ENCODE measurements at places on chromosomes 5 and 9. TPM values are rescaled to one million over a fixed set of nuclear protein-coding genes. Genes with fewer than 3 reads are reported as not detected.

The DNM1 gene
- total RNA-seq: 2.2 TPM

The LRRC70 gene
- total RNA-seq: 5.8 TPM

The ANKRD34B gene
- total RNA-seq: not detected

The GDNF gene
- not detected for total RNA-seq

The HRH2 gene
- total RNA-seq: 4.9 TPM

The PCDHGB4 gene
- total RNA-seq: 0.08 TPM

The ARHGEF28 gene
- total RNA-seq: 0.05 TPM

The LCN12 gene
- total RNA-seq: 4.2 TPM

The ARID3C gene
- total RNA-seq: not detected

The PCDHA1 gene
- total RNA-seq: not detected

The RASEF gene
- total RNA-seq: not detected

The NKD2 gene
- total RNA-seq: not detected

The NIM1K gene
- total RNA-seq: 1.1 TPM

The PCDHB16 gene
- not detected for total RNA-seq

The BRD3 gene
- 31.5 TPM for total RNA-seq

The TRMT10B gene
- total RNA-seq: 11.5 TPM

The C9orf50 gene
- total RNA-seq: not detected

The SLU7 gene
- 93.4 TPM for total RNA-seq

The ZNF462 gene
- 6.0 TPM for total RNA-seq

The PWWP2A gene
- total RNA-seq: 22.6 TPM

The KIAA0825 gene
- 2.6 TPM for total RNA-seq

The DRD1 gene
- total RNA-seq: not detected

The SLIT3 gene
- not detected for total RNA-seq

The PCDHAC1 gene
- total RNA-seq: not detected
